ENCODE measurements at places on chromosomes 6 and 20.

DNA sequence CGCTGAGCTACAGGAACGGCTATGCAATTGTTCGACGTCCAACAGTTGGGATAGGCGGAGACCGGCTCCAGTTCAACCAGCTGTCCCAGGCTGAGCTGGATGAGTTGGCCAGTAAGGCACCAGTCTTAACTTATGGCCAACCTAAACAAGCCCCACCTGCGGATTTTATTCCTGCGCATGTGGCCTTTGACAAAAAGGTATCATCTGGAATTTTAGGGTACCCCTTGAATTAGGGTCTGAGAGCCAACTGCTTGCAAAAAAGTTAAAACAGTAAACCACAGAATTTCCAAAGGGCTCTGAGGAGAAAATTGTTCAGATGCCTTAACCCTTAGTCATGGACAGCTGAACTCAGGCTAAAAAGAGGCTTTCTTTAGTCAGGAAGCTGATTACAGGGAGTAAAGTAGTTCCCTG lies 3.8 kb downstream of the EFHC1 start:
- DNase-seq, result no peak

DNA sequence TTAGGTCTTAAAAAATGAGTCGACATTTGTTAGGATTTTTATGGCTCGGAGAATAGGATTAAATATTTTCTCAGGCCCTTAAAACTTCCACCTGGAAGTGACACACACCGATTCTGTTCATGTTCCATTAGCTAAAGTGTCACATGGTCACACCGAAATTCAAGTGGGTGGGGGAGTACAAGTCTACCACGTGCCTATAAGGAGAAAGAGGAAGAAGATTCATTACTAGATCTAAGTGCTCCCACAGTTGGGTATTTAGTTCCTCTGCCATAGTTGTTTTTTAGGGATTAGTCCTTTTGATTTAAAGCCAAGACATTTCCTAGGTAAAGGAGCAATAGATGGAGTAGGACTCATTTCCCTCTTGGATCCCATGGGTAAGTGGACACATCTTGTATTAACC lies 4.9 kb upstream of the TOX2 start:
- DNase-seq, result no peak

GRCh38 chr6:52925042-52925441 lies 15.5 kb upstream of the GSTA3 start:
- DNase-seq, result no peak

DNA sequence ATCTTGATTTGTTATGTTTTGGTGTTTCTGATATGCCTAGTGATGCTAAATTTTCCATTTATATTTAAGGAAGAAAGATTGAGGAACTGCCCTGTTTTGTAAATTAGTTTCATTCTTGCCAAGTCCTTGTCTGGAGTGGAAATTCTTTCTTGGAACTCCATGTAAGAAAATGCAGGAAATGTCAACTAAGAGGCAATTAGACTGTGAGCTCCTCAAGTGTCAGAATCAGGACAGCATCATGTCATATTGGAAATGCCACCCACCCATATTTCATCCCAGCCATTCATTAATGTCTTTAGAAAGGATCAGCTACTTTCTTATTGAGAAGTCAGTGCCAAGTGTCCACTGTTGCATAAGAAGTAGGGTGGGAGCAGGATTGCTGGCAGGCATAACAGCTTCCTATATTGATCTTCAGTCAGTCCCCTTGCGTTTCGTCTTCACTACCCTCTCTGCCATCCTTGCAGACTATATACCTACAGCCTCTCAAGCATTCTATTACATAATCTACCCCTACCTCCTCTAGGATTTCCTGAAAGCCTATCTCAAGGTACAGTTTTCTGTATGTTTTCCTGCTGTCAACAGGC lies 42.4 kb downstream of the HAO1 start:
- DNase-seq, result no peak

GRCh38 chr20:14069796-14070195 lies 74.5 kb downstream of the MACROD2 start:
- no peak for DNase-seq

GRCh38 chr6:121810158-121811032 lies 374.9 kb downstream of the GJA1 start:
- DNase-seq, result no peak

DNA sequence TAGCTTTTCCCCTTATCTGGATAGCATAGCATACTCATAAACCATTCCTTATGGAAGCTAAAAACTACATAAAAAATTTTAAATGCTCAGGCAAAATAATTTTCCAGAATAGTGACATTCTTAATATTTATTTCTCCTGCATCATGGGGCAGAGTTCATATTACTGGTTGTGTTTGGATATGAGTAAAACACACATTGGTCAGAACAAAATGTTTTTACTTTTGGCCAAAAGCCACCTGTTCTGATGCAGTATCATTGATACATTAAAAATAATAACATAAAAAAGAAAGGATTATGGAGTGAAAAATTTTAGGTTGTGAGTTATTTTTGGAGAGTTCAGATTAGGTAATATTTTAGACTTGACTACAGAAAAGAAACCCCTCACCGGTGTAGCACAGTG lies 33.6 kb downstream of the TRAM2 start:
- no peak for DNase-seq

- DNase-seq, result no peak
These were observed 5.4 kb downstream of the NKX2-4 start for GRCh38 chr20:21391972-21392352.

All from NCI-H1048 (cell line).